ENCODE measurements at places on chromosomes 13 and 19.

- DNase-seq, result peak; percentile 28
These were observed 370.7 kb downstream of the COG6 start for GRCh38 chr13:40026174-40026585.

DNA sequence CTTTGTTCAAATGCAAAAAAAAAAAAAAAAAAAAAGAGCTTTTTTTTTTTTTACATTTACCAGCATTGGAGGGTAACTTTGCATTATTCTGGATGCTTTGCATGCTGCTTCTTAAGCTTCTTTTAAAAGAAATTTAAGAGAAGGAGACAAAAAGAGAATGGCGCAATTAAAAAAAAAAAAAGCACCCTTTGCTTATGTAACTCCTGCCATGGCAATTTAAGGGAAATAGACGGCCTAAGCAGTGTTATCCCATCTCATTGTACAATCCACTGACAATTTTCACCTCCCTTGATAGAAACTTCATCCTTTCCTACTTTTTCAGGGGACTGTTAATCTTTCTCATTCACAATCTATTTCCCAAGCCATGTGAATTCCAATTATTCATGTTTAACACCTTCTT lies 129.8 kb downstream of the KCTD12 start:
- DNase-seq, result no peak

- no peak for DNase-seq
These were observed 55.8 kb downstream of the AKAP11 start for GRCh38 chr13:42327725-42328124.

DNA sequence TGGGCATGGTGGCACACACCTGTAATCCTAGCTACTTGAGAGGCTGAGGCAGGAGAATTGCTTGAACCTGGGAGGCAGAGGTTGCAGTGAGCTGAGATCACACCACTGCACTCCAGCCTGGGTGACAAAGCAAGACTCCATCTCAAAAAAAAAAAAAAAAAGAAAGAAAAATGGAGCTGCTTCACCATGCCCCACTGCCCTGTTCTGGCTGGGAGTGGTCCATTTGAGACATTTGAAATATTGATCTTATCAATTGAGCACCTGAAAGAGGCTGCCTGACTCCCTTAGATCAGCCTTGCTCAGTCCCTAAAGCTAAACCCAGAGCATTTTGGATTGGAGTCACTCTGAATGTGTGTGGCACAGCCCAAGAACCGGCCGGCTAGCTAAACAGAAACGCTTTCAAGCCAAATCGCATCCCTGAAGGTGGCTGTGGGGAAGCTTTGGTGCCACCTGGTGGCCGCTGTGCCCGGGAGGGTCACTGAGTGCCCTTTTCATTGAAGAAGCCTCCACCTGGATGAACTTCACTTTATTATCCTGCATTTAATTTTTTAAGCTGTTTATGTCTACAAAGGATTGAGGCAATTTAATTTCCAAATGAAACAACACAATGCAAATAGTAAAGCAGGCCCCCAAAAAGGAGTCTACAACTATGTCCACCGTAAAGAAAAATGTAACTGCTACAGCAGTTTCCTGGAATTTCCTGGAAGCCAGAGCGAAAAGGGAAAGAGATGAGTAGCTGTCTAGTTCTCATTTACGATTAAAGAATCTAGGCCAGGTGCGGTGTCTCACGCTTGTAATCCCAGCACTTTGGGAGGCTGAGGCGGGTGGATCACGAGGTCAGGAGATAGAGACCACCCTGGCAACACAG lies 53.1 kb upstream of the SERPINE3 start:
- peak; percentile 54 for DNase-seq

DNA sequence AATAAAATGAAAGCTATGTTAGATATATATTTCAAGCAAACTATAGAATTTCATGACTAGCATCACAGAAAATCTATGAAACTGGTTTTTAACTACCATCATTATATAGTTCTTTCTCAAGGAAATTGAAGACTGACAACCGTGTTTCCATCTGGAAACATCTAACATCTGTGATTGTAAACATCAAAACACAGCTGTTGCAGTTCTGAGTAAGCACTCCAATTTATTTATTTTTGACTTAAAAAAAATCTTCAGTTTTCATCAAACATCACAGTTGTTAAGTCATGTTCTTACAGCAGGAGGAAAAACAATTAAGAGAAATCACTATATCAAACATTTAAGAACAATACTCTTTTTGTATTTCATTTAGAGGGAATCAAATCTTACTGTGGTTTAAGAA lies 1653.0 kb upstream of the MIR17HG start:
- DNase-seq, result no peak

- DNase-seq, result no peak
These were observed 76.7 kb downstream of the TEX26 start for GRCh38 chr13:31009166-31009565.
